Activated naive CD4-positive, alpha-beta T cell treated with Interleukin-2 at 50 U/mL for 16 hours (primary cell): ENCODE measurements at places on chromosomes 11 and 22.

DNA sequence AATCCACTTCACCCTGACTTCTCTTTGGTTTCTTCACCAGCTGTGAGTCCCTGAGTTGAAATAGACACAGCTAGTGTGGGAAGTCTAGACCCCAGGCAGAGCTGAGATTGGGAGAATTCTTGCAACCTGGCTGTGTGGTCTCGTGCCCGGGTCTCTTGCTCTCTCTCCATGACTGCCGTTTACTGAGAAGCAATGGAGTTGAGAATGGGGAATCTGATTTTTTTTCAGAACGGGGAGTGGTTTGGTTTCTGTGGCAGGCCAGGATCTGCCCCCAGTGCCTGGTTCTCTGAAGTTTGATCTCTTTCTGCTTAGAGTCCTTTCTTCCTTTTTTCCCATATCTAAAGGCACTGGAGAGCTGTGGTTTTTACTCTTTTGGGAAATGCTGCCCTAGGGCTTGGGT, 1.5 kb downstream of the SIDT2 start:
- no peak for DNase-seq

DNA sequence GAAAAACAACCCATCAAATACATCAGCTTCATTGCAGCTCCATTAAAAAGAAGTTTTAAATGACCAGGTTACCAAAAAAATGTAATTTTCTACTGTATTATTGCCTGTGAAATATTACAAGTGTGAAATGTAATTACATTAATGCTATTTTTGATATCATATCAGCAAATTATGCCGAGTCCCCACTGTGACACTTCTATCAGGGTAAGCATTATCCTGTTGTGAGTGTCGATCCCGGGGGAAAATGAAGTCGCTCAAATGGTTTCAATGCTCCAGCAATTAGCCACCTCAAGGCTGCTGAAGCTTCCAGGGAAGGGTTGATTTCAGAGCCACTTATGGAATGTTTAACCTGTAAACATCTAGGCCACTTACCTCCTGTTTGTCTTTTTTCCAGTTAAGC, 70.4 kb downstream of the RCN1 start:
- DNase-seq = no peak

GRCh38 chr11:1238767-1239595, 16.1 kb downstream of the MUC5B start:
- no peak for DNase-seq

DNA sequence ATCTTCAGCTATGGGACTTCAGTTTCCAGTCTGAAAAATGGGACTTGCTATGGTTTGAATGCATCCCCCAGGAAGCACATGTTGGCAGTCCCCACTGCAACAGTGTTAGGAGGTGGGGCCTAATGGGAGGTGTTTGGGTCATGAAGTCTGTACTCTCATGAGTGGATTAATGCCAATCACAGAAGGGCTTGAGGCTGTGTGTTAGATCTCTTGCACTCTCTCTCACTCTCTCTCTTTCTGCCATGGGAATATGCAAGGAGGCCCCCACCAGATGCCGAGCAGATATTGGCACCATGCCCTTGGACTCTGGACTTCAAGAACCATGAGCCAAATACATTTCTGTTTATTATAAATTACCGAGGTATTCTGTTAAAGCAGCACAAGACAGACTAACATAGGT, 7.8 kb upstream of the AP1B1 start:
- no peak for DNase-seq

GRCh38 chr11:134984421-134984820, 572.4 kb upstream of the B3GAT1 start:
- DNase-seq = no peak

DNA sequence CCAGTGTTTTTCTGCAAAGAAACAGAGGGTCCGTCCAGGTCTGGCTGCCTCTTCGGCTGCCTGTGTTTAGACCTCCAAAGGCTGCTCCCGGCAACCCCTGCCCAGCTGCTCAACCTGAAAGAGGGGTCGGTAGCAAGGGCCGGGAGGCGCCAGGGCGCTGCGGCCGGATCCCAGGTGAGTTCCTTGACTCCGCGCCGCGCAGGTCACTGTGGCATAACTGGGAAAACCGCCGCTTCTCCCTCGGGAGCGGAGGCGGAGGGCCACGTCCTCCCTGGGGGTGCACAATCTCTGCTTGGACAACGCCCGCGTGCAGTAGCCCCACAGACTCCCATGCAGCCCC, 1.0 kb upstream of the BRSK2 start:
- no peak for DNase-seq

DNA sequence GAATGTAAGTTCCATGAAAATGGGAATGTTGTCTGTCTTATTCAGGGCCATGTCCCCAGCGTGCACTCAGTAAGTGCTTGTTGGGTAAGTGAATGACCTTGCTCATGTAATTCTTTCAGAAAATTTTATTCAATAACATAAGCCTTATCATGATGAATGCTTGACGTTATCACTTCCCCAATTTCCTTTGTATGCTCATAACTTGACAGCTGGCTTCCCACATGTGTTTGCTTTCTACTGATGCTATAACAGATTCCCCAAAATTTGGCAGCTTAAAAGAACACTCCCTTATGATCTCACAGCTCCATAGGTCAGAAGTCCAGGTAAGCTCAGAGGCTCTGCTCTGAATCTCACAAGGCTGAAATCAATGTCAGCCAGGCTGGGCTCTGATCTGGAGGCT, 155.8 kb upstream of the POU2AF2 start:
- no peak for DNase-seq
